ENCODE measurements at places on chromosomes 7 and 10. TPM values are rescaled to one million over a fixed set of nuclear protein-coding genes. Genes with fewer than 3 reads are reported as not detected.

- no peak for DNase-seq
These were observed 72.1 kb upstream of the TRIM24 start for GRCh38 chr7:138387755-138388475.

GRCh38 chr10:15712883-15713282 is 6.8 kb downstream of the ITGA8 start:
- DNase-seq = no peak

DNA sequence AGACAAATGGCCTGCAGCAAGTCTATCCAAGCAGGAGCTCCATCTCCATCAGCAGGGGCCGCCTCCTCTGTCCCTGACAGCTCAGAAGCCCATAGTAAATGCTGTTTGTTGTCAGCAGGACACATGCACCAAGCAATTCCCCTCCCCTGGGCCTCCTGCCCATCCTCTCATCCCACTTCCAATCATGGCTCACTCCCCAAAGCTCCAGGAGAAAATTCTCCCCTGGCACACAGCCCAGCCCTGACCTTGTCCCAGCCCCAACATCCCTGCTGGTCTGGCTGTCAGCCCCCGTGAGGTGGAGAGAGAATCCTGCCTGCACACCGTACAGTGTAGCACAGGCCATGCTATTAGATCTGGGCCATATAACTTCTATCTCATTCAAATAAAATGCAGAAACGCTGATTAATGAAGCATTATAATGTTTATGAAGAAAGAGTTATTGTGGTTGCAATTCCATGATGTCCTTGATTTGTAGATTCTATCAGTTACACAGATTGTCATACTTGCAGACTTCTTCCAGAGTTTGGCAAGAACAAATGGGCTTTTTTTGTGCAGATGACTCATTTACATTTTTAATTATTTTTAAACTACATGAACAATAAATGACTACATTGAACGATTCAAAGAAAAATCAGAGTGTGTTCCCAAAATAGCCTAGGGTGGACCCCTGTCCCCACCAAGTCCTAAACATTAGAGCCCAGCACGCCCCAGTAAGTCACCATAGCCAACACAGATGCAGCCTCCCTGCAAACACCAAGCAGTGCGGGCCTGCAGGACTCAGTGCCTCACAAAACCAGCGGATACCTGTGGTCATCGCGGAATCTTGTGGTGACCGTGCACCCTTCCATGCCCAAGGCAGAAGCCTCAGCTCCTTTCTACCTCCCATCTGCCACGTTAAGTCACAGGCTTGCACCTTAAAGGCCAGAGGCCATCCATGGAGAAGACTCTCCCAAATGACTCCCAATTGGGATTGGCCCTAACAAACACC is 70.1 kb downstream of the COBL start:
- no peak for DNase-seq

DNA sequence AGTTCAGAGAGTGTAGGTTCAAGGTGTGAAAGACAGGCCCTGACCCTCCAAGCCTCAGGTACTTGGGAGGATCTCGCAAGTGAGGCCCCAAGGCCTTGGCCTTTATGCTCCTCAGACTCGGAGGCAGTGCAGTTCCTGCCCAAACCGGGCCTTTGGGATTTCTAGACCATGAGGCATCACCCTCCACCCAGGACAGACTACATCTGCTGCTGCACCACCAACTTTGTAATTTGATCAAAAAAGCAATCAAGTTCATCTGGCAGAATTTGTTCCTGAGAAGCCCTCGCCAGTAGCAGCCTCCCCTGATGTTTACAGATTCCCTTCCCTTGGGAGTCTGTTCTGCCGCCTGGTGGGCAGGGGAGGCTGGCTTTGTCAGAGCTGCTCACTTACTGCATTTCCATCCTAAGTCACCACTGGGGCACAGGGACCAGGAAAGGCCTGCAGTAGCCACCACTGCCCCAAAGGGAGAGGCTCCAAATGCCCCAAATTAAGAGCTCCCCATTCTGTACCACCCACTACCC is 2.1 kb downstream of the CAMK2G start:
- DNase-seq = no peak

DNA sequence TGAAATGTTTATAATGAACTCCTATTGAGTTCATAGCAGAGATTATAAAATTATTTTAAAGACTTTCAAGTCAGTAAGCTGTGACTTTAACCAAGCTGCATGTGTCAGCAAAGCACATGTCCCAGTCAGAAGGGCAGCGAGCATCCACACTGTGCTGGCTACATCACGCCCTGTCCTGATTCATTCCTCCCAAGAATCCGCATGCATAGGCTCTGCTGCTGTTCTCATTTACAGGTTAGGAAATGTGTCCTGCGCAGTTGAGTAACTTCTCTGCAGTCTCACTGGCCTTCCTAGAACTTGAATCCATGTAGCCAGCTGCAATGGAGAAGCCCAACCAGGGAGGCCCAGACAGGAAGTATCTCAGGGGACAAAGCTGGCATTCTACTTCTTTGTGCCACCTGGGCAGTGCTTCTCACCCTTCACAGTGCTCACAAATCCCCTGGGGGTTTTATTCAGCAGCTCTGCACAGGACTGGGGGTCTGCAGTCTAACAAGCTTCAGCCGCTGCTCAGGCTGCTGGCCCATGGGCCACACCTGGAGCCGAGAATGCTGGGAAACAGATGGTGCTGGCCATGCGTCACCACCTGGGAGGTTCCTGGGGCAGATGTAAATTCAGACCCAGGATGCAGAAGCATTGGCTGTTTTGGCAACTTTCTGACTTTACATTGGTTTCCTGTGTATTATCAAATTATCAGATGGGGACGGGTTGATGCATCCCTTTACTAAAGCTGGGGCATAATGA is 192.8 kb upstream of the GDF10 start:
- no peak for DNase-seq

DNA sequence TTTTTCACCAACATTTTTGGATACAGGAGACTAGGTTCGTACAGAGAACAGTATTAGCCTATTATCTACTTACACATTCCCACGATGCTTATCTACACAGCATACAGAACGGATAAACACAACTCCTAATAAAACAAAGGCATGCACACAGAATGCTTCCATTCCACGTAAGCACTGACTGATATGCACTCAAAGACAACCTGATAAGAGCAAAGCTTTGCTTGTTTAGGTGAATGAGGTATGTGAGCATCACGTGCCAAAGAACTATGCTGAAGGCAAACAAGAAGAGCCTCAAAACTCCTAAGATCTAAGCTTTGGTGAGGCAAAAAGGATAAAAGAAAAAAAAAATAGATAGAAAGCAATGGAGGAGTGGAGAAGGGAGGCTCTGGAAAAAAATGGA is 413.5 kb upstream of the LRRN3 start:
- DNase-seq = no peak

- DNase-seq = no peak
These were observed 338.9 kb downstream of the WDR37 start for GRCh38 chr10:1395025-1395480.

DNA sequence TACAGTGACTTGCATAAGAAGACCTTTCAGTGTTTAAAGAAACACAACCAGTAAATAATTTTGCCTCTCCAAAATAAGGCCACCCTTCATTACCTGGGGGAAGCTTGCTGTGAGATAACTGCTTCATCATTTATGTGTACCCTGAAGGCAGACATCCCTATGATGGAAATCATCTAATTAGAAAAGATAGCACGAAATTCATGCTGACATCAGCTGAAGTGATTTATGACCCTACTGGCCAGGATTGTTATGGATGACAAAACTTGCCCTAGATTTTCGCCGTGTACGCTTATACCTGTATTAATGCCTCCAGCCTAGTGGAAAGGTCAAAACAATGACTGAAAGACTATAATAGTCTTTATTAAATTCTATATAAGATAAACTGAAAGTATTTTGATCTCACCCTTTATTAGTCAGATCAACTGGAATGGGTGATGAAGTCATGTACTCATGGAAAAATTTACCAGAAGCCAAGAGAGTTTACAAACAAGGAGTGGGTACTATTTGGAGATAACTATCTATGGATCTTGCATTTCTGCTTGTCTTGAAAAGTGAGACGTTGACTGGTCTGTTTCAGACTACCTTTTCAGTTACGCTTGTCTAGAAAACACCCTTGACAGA is 114.2 kb downstream of the PPP1R3A start:
- no peak for DNase-seq

DNA sequence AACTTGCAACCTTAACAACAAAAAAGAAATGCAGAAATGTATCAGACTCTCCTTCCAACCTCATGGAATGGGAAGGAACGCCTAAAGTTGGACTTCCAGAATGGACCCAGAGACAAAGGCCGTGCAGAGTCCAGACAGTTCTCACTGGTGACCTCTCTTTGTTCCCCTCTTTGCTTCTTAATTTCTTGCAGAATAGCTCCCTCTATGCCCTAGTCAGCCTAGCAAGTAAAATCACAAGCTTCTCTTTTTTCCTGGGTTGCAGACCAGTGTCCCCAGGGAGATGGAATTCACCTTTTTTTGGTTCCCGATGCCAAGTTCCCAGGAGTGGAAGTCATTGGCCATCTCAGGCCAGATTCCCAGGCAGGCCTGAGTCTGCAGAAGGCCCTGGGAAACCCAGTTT is 278.0 kb downstream of the CCSER2 start:
- no peak for DNase-seq

GRCh38 chr7:105857009-105857952 is 19.1 kb downstream of the ATXN7L1 start:
- DNase-seq = no peak

GRCh38 chr7:128672927-128673517 is 930 bp downstream of the GARIN1A start:
- DNase-seq = no peak

GRCh38 chr7:158702944-158703343 is 1.7 kb downstream of the NCAPG2 start:
- DNase-seq = no peak

GRCh38 chr7:70694434-70694970 is 437.4 kb upstream of the GALNT17 start:
- DNase-seq = peak; percentile 18

- no peak for DNase-seq
These were observed 34.3 kb upstream of the NPVF start for GRCh38 chr7:25262586-25262985.

DNA sequence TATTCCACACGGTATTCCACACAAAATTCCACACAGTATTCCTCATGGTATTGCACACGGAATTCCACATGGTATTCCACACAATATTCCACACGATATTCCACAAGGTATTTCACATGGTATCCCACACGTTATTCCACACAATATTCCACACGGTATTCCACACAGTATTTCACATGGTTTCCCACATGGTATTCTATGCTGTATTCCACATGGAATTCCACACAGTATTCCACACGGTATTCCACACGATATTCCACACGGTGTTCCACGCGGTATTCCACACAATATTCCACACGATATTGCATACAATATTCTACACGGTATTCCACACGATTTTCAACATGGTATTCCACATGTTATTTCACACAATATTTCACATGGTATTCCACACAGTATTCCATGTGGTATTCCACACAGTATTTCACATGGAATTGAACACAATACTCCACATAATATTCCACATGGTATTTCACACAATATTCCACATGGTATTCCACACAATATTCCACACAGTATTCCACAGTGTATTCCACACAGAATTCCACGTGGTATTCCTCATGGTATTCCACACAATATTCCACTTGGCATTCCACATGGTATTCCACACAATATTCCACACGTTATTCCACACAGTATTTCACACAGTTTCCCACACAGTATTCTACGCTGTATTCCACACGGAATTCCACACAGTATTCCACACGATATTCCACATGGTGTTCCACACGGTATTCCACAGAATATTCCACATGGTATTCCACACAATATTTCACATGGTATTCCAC is 136.0 kb upstream of the CHST15 start:
- DNase-seq = no peak

DNA sequence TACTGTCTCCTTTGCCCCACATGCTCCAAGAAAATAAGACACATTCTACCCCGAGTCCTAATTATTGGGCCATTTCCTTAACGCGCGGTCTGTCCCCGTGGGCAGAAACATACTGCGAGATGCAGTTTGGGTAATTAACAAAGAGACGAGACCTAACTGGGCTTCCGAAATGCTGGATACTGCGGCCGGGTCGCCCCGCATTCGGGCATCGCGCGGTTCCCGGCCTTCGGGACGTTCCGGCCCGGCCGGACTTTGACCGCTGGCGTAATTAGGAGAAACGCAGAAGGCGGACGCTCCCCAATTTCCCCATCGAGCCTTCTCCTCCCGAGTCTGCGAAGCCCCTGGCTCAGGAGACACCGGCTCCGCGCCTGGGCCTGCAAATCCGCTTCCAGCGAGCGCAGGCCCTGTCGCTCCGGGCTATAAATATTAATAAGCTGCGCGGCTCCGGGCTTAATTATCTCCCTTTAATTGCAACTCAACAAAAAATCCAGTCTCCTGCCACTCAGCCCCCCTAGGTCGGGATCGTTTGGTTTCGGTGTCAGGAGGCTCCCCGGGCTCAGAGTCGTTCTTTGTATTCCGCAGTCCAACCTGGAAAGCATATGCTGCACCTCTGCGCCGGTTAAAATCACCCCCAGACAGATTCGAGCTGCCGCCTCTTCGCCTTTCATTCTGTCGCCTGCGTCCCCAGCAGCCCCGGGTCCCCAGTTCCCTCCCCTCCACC is 131.5 kb downstream of the SPAG6 start:
- DNase-seq = no peak

- no peak for DNase-seq
These were observed 9.5 kb downstream of the LIPK start for GRCh38 chr10:88715517-88715916.

DNA sequence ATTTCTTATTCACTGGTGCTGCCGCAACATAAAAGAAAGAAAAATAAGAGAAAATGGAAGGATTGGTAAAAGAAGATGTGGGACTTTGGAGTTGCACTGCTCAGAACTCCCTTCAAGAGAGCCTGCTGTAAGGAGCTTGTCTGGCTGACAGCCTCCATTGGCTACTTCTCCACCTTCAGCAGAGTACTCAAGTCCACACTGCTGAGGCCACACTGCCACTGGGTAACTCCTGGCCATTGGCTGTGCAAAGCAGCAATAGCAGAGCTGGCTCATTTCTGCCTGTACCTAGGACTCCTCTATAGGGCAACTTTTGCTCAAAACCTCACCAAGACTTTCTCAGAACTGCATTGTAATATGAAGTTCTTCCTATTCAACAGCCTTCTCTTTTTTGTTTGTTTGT is 38.7 kb upstream of the PCLO start:
- DNase-seq = no peak

GRCh38 chr10:8898745-8899330 is 844.4 kb downstream of the GATA3 start:
- DNase-seq = no peak

GRCh38 chr7:19116121-19117090 is 1.0 kb downstream of the TWIST1 start:
- no peak for DNase-seq

- DNase-seq = no peak
These were observed 280.6 kb downstream of the GFRA1 start for GRCh38 chr10:115992236-115992986.

Gene CCL26
- total RNA-seq = not detected

Gene HTR7
- not detected for total RNA-seq

Gene LRMDA
- not detected for total RNA-seq

Gene CCNY
- 62.8 TPM for total RNA-seq

Gene CPA2
- total RNA-seq = not detected

Gene CADPS2
- total RNA-seq = not detected

Gene AMZ1
- 0.25 TPM for total RNA-seq

Gene ALOX5
- total RNA-seq = 13.8 TPM

Gene MAT1A
- not detected for total RNA-seq

Gene FUOM
- total RNA-seq = 9.4 TPM

Gene CCZ1
- 68.7 TPM for total RNA-seq

Gene TRIM73
- total RNA-seq = 37.7 TPM

Gene RUFY2
- total RNA-seq = 20.3 TPM

Measured in T-cell (primary cell).